ENCODE measurements at places on chromosomes 5 and 9.

DNA sequence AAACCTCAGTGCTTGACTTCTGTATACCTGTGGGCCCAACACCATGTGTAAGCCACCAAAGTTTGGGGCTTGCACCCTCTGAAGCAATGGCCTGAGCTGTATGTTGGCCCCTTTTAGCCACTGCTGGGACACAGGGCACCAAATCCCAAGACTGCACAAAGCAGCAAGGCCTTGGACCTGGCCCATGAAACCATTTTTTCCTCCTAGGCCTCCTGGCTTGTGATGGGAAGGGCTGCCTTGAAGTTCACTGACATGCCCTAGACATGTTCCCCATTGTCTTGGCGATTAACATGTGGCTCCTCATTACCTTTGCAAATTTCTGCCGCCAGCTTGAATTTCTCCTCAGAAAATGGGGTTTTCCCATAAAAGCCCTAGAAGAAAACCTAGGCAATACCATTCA is 345.5 kb downstream of the MLLT3 start:
- no peak for DNase-seq

- DNase-seq = no peak
Measured at GRCh38 chr5:177432143-177432838, 5.8 kb downstream of the GRK6 start.

DNA sequence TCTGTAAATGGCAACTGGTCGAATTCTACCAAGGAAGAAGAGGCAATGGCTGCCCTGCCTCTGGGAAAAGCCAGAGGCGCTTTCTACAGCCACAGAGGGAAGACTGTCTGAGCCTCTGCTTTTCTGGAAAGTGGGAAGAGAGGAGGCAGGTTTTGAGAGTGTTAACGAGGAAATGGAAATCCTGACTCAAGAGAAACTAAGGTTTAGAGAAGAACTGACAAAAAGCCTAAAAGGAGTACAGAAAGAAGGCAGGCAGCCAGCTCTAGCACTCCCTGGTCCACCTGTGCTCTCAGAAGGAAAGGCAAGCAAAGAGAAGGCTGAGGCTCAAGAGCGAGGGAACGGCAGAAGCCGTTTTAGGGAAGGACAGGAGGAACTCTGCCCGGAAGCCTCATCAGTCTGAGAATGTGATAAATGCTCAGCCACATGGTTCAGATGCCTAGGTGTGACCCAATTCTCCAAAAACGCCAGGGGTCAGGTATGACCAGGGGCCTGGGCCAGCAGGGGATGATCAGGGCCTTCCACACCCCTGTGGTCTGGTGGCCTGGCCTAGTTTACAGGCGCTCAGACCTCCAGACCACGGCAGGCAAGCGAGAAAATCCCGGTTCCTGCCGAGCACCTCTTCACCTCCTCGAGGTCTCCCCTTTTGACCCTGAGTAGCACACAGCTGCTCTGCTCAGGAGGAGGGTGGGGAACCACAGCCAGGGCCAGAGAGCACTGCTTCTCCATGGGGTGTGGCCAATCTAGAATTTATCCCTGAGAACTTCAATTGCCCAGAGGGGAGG is 79.9 kb upstream of the FBXW11 start:
- DNase-seq = no peak

- no peak for DNase-seq
Measured at GRCh38 chr9:20402273-20402875, 219.9 kb downstream of the MLLT3 start.

DNA sequence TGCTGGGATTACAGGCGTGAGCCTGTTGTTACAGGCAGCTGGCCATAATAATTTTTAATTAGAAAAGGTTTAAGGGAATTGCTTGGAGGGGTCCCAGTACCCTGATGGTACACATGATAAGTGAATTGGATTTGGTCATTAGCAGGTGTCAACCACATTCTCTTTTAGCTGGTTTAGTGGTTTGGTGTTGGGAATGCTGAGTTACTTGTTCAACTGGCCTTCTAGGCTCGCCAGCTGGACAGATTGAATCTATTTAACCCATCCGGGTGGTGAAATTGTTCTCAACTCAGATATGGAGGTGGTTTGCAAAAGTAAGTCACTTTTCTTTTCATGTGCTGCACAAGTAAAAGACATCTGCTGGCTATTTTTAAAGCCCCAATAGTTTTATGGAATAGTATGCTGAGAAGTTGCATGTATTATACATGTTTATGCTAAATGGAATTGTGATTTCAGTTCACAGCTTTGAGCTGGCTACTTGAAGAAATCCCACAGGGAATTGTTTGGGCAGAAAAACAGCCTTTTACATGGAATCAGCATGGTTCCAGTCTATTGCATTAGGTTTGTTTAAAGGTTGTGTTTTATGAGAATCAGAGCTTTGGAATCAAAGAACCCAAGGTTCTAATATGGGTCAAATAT is 149.8 kb upstream of the SLC28A3 start:
- no peak for DNase-seq

All from stimulated activated CD8-positive, alpha-beta memory T cell treated with anti-CD3 and anti-CD28 coated beads, Interleukin-2, amount 100 ng/mL, for 1 hour (primary cell).